ENCODE measurements at places on chromosomes 2 and 18.

DNA sequence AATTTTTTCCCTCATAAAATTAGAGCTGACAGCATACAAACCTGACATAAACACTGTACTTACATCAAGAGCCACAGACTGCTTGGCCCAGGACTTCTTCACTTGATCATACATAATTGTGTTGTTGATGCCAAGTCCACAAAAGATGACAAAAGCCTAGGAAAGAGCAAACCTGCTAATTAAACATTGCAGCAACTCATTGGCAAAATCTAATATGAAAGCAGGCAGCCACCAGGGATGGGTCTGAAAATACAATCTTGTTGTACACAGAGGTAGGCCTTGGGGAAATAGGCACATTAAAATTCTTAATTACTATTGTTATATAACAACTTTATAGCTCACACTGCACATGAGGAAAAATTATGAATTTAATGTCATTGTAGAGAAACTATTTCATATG lies 255.8 kb downstream of the PDE11A start:
- DNase-seq, result no peak

DNA sequence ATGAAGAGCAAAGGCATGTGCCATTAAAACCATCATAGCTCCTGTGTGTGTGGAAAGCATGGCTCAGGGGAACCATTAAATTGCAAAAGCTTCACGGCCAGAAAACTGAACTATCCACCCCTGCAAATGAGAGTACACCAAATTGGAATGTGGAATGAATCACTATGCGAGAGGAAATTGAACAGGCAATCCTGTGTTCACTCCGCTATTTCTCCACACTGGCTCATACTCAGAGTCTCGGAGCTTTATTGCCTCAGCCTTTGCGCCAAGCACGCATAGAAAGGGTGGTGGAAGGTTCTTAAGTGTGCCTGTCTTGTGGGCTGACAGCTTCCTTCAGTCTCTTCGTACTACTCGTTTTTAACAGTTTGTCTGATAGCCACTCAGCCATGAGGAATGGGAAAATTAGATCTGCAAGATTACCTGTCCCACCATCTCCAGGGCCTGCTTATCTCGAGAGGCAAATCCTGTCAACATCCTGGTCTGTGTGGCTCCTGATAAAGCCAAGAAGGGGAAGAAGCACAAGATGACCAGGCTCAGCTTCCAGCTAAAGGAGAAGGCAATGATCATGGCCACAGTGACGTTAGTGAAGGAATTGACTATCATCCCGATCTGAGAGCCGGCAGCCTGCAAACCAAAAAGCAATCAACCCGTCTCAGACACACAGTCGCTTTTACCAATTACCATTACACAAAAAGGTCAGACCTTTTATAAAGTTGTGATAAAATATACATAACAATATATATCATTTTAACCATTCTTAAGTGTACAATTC lies 34.9 kb downstream of the G6PC2 start:
- no peak for DNase-seq

- DNase-seq, result no peak
Measured at GRCh38 chr2:167190053-167190452, 301.8 kb downstream of the XIRP2 start.

- no peak for DNase-seq
Measured at GRCh38 chr18:44850001-44850400, 169.3 kb downstream of the SETBP1 start.

GRCh38 chr2:9831670-9832069 lies 11.6 kb upstream of the TAF1B start:
- DNase-seq, result no peak

GRCh38 chr2:54387059-54387991 lies 68.8 kb upstream of the SPTBN1 start:
- no peak for DNase-seq

DNA sequence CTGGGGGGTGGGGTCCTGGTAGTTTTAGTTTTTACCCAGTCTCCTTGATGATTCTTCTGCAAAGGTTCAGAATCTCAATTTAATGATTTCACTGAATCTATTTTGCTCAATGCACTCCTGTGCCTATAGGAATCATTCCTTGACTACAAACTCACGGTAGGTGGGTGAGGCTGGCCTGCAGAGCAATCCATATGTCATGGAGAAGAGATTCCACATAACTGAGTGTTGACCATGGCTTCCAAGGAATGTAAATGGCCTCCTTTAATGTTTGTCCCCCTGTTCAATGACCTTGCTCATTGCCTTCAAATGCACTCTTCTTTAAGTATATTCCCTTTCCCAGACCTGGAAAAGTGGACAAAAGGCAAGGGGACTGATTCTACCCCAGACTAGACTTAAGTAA lies 12.5 kb downstream of the FAP start:
- no peak for DNase-seq

DNA sequence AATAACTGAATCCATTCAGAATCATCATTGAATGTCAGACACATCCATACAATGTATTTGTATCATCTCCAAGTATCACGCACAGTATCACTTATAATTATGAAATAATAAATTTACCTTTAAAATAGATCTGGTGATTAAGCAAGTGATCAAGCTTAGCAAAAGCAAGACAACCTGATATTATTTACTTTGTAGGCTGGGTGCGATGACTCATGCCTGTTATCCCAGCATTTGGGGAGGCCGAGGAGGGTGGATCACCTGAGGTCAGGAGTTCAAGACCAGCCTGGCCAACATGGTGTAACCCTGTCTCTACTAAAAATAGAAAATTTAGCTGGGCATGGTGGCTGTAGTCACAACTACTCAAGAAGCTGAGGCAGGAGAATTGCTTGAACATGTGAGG lies 421.0 kb upstream of the NETO1 start:
- no peak for DNase-seq

DNA sequence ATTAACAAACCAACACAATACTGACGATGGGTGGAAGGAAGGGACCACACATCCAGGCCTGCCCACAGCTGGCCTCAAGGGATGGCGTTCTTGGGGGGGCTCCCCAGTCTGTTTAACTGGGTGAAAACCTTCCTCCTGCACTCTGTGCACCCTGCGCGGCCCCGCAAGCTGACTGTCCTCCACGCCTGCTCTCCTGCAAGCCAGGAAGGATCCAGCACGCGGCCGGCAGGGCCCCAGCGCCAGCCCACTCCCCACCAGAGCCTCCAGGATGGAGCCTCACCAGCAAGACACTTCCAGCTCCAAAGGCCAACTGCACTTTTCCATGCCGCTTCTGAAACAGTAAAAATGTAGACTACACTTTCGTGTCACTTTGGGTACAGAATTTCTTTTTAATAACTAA lies 135.1 kb downstream of the ZNF516 start:
- DNase-seq, result no peak

DNA sequence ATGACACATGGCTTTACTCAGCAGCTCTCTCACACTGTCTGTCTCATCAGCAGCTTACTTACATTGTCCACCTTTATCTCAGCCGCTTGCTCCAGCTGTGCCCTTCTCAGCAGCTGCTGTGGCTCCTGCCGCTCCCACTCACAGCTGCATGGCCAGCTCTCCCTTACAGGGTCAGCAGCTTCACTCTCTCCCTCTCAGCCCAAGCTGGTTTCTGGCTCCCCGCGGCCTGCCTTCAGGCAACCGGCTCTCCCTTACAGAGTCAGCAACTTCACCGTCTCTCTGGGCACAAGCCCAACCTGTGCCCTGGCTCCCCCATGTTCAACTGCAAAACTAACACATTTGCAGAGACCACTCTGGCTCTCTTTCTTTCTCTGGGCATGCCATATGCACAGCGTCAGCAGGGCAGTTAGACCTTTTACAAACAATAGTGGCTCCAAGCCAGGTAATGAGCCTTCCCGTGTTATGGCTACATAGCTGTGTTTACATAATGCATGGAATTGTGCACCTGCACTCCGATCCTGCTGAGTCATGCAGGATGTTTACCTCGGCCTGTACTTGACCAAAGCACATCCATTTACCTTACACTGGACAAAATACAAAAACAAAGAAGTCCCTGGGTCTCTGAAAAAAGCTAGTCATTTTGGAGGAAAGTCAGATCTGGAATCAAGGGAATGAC lies 167.3 kb downstream of the DOK6 start:
- no peak for DNase-seq

- no peak for DNase-seq
Measured at GRCh38 chr2:102226171-102226570, 39.3 kb downstream of the IL1RL2 start.

DNA sequence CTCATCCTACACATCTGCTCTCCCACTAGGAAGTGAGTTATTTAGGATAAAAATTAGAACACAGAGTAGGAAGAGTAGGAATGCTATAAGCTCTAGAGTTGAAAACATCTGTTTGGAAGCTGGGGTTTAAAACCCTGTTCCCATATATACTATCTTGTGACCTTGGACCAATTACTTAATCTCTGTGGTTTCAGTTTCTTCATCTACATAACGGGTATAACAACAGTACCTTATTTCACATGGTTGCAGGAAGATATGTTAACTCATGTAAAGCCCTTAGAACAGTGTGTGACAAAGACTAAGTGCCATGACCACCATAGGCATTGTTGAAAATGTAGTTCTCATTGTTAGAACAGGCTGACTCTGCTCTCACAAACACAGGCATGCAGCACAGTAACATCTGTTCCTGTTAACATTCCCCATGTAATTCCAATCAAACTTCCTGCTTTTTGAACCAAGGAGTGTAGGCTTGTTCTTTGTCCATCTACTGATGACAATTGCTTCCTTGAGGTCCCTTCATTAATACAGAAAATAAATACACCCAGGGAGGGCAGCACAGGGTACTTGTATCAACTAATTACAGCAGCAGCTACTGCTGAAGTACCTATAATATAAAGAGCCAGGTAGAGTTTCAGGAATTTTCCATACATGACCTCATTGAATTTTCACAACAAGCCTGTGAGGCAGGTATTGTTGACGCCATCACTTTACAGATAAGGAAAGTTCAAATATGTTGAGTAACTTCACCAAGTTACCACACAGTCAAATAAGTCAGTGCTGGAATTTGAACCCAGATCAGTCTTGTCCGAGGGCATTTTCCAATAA lies 204.2 kb downstream of the L3MBTL4 start:
- no peak for DNase-seq

DNA sequence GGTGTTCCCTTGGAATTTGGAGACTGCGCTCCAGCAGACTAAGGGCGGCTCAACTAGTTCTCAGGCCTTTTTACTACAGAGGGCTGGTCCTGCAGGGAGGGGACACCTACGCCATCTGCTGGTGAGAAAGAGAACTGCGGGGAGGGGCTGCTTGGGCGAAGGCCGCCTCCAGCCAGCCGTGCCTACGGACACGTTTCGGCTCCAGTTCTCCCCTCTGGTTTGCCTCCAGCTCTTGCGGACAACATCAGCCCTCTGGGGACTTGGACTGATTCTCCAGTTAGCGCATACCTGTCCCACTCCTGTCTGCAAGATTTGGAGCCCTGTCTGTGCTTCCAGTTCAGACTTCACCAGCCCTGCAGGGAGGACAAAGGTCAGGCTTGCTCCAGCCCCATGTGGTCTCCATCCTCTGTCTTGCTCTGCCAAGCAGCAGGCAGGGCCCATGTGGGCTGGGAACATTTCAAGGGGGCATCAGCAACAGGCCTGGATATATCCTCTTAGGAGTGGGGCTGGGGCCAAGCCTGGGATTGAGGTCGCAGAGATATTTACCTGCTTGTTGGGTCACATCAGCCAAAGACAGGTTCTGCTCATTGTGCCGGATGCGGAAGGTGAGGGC lies 10.3 kb downstream of the PTPRN start:
- DNase-seq, result peak; percentile 95

DNA sequence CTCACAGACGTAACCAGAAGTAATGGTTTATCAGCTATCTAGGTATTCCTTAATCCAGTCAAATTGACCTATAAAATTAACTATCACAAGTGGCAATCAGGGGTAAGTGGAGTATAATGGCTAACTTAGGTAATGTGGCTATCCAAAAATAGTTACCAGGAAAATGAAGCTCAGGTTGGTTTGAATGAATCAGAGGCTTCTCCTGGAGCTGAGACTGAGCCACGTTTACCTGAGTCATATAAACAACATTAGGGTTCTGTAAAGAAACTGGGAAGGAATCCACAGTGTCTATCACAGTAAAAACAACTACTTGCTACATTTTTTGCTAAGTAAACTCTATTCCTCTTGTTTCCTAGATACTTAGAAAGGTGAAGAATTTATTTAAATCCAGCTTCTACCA lies 236.0 kb upstream of the SPHKAP start:
- DNase-seq, result no peak

DNA sequence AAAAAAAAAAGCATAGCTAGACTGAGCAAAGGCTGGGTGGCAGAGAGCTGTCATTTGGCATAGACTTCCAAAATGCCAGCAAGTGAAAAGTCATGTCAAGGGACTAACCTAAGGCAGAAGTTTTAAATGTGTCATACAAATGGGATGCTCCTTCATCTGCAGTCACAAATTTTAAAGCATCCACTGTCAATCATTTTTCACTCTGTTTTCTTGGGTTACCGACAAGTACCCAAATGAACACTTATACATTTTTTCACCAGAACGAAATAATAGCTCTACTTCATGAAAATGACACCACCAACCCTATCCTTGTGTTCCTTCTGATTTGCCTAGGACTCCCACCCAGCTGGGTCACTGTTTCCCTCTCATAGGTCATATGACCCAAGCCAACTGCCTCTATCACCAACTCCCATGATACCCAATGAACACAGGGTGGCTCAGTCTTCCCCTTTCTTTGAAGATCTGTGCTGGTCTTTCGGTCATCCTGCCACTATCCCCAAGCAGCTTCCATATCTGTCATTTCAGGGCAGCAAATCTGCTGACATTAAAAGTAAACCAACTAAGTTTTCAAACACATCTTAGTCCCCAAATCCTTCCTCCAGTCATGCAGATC lies 21.5 kb downstream of the KLF7 start:
- no peak for DNase-seq

- DNase-seq, result peak; percentile 4
Measured at GRCh38 chr2:63926815-63927214, 85.1 kb downstream of the UGP2 start.

DNA sequence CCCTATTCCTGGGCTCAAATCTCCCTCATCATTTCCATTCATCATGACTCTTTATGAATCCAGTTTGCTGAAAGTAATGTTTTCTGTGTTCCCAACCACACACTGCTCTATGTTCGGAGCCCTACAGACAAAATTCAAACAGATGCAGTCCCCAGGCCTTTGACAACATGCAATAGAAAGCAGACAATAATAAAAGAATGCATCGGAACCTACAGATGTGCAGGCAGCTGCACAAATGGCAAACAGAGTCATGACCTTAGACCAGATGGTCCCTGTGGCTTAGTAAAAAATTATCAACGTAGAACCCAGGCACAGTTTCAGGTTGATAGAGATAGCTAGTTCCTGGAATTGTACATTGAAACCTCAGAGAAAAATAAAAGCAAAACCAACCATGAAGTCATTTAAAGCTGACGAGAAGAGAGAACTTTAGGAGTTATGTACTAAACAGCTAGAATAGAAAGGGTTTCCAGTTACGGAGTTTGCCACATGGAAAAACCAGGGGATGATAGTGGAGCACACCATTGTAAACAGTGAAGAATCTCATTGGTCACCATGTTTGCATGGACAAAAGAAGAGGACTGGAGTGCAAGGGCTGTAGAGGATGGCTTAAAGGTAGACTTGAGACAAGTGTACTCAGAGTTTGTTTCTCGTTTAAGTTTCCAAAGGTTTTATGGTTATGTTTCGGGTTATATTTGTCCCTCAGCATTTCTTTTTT lies 23.2 kb upstream of the ACVR1 start:
- DNase-seq, result no peak

Data from eye (tissue), 1 donor.